ENCODE measurements at places on chromosomes 6 and 20.

DNA sequence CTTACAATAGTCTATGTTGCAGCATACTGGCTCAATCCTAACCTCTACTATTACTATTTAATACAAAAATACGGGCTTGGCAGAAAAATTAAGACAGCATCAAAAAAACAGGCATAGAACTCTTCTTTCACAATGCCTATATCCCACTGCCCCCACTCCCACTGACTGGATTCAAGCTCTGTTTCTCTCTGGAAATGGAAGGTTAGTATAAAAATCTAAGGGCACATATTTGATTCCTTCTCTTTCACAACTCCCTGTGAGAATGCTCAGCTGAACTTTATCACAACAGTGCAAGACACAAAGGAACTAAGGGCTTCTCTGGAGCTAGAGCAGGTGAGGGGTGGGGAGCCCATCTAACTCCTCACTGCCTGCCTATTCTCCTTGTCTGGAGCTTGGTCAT, 258.4 kb upstream of the FAM83B start:
- no peak for DNase-seq

DNA sequence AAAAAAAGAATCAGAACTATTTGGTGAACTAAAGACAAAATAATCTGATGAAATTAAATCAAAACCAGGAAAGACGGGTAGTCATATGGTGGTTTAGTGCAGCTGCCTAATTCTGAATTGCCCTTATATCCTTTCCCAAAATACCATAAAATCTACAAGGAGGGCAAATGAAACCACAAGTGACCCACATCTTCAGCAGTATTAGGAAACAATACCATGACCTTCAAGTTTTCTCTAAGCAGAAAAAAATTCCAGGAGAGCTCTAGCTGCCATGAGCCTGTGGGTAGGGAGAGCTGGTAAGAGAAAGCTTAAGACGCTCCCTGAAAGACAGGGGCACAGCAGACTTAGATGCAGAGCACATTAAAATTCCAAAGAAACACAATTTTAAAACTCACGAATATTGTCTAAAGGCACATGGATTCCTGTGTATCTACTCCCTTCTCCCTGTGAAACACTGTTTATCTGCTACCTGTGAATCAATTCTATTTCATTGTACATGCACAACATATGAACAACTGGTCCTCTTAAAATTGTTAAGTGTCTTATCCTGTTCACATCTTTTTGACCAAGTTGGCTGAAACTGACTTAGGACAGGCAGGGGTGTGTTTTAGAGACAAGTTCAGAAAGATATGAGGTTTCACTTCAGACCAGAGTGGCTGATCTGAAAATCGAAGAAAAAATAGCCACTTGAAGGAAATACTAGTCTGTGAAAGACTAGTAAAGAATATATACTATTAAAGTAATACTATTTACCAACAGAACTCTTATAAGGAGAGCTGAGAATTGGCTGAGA, 153.6 kb upstream of the SHLD1 start:
- no peak for DNase-seq

GRCh38 chr6:454148-454991, 62.8 kb downstream of the IRF4 start:
- DNase-seq = no peak

DNA sequence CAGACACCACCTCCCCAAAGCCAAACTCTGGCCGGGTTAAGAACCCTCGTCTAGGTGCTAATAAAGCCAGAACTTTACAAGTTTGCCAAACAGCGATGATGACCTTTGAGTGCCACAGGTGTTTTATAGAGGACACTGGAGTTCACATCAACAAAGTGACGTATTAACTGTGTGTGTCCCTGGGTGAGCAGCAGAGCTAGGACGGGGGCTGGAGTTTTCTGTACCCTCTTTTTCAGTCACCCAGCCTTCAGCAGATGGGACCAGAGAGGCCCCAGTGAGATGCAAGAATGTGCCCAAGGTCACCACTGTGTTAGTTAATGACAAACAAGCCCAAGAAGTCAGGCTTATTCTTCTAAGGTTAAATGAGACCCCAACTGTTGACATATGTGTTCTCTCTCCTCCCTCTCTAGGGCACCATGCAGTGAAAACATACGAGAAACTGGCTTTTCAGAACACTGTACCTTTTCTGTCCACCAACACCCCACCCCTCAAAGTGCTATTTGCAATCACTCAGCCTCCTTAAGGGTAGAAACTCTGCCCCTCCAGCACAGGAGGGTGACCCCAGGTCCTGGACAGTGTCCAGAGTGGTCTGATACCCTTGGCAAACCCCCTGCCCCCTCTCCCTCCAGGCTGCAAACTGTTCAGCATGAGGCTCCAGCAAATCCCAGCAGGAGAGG, 5.2 kb downstream of the SDC4 start:
- DNase-seq = no peak

DNA sequence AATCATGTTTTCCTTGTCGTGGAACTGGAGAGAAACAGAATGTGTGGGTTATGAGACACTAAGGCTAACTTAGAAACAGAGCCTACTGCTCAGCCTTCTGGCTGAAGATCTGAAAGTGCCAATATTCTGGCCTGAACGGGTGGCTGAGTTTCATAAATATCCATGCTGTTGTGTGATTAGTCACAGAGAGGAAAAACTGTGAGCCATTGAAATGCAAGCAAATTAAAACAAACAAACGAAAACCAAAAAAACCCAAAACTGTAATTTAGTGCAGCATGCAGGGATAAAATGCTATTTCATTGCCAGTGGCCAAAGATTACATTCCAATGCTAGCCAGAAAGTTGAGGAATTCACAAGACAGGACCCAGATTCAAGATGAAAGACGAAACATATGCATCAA, 315.1 kb downstream of the UBE3D start:
- no peak for DNase-seq

- DNase-seq = no peak
These were observed 60.5 kb upstream of the SLC22A23 start for GRCh38 chr6:3517350-3517749.

DNA sequence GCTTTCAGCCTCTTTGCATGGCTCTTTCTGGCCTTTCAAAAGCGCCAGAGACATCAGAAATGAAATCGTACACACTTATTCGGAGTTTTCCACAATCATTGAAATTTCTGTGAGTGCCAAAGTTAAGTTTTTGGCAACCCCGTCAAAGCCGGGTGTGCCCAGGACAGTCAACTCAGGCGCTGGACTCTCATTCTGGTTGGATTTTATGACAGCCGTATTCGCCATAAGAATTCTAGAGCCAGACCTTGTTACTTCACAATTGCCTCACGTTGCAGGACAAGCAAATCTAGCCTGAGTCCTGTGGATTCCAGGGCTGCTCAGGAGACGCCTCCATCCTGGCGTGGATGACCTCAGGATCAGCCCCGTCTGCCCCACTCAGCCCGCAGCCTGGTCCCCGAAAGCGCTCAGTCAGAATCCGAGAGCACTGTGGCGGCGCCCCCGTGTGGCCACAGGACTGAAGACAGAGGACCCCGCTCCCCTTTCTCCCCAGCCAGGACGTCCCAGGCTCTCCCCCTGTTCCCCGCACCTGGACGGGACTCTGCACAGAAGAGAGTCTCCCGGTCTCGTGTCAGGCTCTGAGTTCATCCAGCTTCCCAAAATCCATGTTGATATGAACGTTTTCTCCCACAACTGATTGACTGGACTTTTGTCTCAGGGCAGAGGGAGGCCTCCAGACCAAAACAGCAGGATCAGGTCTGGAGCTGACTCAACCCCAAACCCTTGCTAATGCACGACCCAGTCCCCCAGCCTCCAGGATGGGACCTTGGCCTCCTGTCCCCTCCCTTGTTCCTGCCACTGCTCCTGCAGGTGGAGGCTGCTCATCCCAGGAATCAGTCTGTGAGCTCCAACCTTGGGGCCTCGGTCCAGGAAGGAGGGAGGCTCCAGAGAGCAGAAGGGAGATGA, 38.2 kb downstream of the MICA start:
- no peak for DNase-seq

DNA sequence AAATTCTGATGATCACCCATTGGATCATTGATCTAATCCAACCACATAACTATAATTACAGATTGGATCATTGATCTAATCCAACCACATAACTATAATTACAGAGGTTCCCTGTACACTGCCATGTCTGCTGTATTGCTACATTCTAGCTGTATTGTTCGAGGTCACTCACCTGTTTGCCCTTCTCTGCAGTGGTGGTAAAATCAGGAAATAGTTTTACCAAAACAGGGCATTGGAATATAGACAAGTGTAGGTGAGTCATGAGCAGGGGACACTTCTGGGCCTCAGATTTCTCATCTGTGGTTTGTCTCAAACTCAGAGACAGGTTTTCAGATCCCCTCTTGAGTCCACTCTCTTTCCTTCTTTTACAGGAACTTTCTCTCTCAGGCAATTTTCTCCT, 9.0 kb upstream of the AFDN start:
- no peak for DNase-seq

DNA sequence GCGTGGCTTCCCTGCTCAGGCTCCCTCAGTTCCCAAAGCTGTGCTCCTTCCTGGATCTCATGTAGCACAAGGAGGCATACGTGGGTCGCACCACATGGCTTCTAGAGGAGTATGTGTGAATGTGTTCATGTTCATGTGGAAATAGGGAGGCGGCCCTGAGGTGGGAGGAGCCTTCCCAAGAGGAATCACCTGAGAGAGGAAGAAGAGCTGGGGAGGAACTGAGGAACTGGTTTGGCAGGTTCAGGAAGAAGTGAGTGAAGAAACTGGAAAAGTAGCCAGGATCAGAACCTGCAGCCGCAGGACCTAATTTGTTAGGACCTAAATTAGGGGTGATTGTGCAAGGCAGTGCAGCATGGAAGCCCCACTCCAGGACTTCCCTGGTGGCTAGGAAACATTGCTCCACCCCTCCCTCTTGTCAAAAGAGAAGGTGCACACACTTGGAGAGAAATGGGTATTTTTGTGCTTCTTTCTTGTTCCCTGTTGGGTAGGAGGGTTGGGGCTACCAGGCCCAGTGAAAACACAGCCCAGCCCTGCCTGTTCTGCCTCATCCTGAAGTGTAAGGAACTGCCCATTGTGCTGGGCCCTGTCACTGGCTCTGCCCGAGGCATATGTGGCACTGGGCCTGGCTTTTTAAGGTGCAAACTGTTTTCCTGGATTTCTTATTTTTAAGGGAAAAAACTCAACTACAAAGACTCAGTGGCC, 20.7 kb downstream of the SYNJ2 start:
- no peak for DNase-seq

DNA sequence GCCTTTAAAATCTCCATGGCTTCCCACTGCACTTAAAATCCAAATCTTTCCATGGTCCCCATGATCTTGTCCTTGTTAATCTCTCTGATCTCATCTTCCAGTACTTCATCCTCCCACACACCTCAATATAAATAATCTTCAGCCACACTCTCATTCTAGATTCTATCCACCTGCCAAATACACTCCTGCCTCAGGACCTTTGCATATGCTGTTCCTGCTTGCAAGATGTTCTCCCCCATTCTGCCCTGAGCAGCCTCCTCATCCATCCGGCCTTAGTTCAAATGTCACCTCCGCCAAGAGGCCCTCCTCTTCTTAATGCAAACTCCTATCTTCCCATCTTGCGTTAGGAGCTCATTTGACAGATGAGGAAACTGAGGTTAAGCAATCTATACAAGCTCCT, 77.4 kb downstream of the PREX1 start:
- no peak for DNase-seq

DNA sequence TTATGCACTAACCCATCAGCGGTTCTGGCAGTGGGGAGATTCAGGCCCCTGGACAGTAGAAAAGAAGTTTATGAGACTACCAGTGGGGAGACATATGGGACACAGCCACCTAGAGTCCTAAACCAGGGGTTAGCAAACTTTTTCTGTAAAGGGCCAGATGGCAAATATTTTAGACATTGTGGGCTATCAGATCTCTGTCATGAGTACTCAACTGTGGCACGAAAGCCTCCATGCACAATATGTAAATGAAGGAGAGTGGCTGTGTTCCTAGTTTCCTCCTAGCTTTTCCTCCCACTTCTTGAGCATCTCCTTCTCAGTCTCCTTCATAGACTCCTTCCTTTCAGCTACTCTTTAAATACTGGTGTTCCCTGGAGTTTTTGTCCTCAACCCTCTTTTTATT, 3.3 kb upstream of the HLA-DMA start:
- no peak for DNase-seq

- no peak for DNase-seq
These were observed 538 bp downstream of the FERMT1 start for GRCh38 chr20:6122111-6122872.

- DNase-seq = no peak
These were observed 72.9 kb upstream of the SLC22A23 start for GRCh38 chr6:3529721-3530120.

GRCh38 chr20:12698817-12699216, 310.0 kb upstream of the SPTLC3 start:
- no peak for DNase-seq

GRCh38 chr6:34053721-34054120, 92.2 kb downstream of the GRM4 start:
- DNase-seq = no peak

DNA sequence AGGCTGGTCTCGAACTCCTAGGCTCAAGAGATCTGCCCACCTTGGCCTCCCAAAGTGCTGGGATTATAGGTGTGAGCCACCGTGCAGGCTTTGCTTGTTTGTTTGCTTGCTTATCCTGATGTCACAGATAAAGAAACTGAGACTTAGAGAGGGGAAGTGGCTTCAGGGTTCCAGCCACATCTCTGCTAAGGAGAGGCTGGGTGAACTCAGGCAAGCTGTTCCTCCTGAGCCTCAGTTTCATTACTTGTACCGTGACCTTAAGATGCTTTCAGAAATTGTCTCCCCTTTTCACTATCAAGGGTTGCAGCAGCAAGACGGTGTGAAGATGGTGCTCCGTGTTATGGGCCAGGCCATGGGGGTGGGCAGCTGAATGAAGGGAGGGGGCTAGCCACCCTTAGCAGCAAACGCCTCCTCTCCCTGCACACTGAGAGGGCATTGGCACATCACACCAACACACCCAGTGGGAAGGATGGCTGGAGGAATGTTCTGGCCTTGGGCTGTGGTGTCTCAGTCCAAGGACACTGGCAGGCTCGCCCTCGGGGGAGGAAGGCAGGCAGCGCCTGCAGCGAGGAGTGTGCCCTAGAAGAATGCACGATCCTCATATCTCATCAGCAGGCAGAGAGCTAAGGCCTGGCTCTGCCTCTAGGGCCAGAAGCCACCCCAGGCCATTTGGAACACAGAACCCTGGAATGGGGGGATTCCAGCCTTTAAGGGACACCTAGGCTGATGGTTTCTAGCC, 48.2 kb upstream of the TLDC2 start:
- no peak for DNase-seq

GRCh38 chr6:88358846-88359245, 192.7 kb upstream of the CNR1 start:
- no peak for DNase-seq

GRCh38 chr6:27874016-27874415, 38.2 kb downstream of the OR2B2 start:
- no peak for DNase-seq

DNA sequence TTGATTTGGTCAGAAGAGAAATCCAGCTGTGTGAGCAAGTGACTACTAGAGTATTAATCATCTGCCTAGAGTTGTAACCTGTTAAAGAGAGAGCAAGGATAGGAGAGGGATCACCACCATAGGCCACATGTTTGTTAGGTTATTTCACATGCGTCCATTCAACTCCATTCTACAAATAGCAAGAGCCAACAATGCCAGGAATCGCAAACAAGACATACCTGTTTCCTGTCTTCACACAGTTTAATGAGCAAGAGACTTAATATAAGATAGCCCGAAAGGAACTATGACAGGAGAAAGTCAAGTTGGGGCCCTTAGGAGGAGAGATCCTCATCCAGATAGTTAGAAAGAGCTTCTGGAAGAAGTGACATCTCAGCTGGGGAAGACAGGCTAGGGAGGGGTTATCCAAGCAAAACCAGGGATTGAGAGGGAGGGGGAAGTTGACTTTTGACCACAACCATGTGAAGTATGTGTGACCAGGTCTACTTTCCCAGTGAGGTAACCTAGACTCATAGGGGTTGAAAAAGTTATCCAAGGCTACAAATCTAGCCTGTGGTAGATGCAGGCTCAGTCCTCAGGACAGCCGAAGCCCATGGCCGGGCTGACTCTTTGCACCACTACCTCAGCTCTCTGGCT, 147.4 kb downstream of the ALDH8A1 start:
- DNase-seq = no peak

Measured in GF-D8 (cell line).